Stimulated activated CD4-positive, alpha-beta T cell treated with anti-CD3 and anti-CD28 coated beads, Interleukin-12 subunit alpha, Interleukin-12 subunit beta, amount 100 ng/mL, for 48 hours (primary cell): ENCODE measurements at places on chromosomes 1 and 21.

GRCh38 chr1:155850345-155850744, 6.7 kb downstream of the GON4L start:
- DNase-seq, result no peak

- no peak for DNase-seq
Measured at GRCh38 chr1:1561801-1562470, 12.7 kb downstream of the SSU72 start.

GRCh38 chr1:160116283-160117147, 956 bp downstream of the ATP1A2 start:
- no peak for DNase-seq

GRCh38 chr1:89286549-89287180, 14.0 kb upstream of the GBP5 start:
- DNase-seq, result no peak

DNA sequence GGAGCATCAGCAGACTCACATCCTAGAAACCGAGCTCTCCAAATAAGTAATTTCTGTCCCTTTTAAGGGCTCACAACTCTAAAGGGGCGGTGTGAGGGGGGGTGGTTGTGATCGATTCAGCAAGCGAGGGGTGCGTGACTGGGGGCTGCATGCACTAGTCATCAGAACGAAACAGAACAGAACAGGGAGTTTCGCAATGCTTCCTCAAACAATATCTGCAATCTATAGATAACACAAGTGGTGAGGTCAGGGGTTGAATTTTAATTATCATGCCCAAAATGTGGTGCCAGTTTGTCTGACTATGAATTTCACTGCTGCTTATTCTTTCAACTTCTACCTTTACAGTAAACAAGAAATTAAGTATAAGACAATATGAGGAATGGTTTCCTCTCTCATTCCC, 1003.0 kb upstream of the NCAM2 start:
- DNase-seq, result no peak

DNA sequence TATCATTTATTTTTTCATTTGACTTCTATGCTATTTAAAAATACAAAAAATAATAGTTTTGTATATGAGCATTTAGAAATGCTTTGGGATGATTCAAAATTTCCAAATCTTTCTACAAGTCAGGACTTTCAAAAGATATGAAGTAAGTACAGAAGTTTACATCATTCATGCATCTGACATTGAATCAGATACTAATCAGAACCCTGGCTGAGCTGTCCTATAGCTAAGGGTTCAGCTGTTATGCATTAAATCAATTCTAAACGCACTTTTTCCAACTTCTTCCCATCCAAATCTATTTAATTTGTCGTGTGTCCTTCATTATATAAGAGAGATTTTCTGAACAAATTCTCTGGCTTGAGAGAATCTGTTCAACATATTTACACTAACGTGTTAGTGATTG, 779.4 kb downstream of the LTN1 start:
- DNase-seq, result no peak

DNA sequence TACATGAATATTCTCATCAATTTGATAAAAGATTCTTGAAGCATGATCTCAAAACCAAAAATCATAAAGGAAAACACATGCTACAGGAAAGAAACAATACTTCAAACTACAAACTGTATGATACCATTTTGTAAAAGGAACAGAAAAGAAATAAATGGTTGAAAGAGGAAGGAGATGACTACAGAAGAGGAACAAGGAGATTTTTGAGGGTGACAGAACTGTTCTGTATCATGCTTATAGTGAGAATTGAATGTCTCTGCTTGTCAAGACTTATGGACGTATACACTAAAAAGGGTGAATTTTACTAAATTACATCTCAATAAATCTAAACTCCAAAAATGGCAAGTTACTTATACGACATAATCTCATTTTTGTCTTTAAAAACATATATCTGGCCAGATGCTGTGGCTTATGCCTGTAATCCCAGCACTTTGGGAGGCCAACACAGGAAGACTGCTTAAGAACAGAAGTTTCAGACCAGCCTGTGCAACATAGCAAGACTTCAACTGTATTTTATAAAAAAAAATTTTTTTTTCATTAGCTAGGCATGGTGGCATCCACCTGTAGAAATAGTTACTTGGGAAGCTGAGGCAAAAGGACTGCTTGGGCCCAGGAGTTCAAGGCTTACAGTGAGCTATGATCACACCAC, 125.4 kb downstream of the EIF4G3 start:
- no peak for DNase-seq

GRCh38 chr1:226792368-226792767, 53.3 kb upstream of the ITPKB start:
- no peak for DNase-seq

DNA sequence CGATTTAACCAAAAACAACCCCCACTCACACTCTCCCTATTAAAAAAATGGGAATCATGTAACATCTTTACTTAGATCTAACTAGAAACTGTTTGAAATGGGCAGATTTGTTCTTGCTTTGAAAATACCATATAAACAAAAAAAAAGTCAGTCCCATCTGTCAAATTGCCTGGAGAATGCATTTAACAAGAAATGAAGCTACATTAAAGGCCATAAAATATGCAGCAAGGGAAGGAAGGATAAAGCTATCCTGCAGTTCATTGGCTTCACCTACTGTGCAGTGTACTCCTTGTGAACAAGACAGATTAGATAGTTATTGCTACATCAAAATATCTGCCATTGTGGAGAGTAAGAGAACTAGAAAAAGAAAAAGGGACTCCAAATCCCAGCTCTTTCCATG, 160.5 kb downstream of the LRRC7 start:
- DNase-seq, result no peak

DNA sequence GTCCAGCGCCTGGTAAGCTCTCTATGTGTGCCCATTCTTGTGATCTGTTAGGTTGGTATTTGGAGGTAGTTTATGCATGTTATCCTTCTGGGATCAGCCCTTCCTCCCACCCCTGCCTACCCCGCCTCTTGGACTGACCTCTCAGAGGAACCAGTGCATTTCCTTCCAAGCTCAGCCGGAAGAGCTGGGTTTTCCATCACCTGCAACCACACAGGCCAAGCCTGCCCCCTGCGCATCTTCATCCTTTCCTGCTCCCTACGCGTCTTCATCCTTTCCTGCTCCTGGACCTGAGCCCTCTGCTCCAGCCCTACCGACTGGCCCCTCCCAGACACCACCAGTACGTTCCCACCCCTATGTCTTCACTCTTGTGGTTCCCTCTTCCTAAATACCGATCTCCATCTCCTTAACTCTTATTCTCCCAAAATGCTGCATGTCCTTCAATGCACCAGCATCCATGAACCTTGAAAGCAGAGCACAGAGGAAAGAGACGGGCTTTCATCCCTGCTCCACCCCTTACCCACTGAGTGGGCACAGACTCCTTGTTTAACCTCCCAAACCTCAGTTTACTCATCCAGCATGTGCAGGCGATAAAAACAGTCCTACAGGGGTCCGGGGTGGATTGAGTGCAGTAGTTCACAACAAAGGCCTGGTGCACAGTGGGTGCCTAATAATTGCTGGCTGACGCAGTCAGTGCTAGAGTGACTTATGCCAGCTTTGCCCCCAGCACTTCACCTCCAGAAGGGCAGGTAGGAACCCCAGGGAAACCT, 526.3 kb downstream of the MATN1 start:
- no peak for DNase-seq

DNA sequence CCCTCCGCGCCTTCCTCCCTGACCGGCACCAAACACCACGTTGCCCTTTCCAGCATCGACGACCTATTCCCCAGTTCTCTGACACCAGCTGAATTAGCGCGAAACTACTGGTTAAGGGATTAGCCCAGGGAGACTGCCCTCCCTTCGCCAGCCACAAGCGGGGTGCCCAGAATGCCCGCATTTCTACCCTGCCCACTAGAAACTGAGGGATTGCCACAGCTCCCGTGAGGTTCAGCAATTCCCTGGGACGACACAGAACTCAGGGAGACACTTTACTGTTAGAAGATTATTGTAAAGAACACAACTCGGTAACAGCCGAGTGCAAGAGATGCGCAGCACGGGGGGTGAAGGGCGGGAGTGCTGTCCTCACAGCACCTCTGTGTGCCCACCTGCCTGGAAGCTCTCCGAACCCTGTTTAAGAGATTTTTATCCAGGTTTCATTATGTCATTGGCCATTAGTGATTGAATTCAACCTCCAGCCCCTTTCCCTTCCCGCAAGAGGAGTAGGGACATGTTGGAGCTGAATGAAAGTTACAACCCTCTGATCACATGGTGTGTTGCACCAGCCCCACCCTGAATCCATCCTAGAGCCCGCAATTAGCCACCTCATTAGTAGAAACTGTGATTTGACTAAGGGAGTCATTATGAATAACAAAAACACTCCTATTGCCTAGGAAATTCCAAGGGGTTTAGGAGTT, 15.8 kb upstream of the RIPPLY3 start:
- no peak for DNase-seq

- no peak for DNase-seq
Measured at GRCh38 chr1:66371233-66372005, 162.5 kb upstream of the SGIP1 start.

DNA sequence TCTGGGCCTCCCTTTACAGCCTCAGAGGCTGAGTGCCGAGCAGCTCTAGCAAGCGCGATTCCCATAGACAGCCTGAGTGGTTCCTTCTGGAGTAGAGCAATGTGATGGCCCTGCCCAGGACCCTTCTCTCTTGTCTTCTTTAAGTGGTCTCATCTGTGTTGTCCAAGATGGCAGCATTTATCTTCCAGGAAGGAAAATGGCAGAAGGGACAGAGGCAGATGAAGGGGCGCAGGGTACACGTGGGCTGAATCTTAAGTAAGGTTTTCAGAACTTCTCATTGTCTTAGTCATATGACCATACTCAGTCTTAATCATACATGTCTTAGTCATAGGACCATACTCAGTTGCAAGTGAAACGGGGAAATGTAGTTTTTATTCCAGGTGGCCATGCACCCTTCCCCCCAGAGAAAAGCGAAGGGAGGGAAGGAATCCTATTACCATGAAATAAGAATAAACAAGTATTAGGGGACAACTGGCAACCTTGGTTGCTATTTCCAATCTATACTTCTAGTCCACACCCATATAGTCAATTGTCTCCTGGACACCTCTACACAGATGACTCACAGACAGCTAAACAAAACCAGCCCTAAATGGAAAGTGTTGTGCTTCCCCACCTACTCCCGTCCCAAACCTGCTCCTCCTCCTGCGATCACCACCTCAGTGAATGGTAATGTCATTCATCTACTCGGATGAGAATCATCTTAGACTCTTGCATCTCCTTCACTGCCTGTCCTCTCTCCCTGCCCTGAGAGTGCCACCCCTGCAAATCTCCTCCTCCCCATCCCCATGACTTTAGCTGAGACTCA, 13.3 kb downstream of the OVAAL start:
- peak; percentile 54 for DNase-seq

DNA sequence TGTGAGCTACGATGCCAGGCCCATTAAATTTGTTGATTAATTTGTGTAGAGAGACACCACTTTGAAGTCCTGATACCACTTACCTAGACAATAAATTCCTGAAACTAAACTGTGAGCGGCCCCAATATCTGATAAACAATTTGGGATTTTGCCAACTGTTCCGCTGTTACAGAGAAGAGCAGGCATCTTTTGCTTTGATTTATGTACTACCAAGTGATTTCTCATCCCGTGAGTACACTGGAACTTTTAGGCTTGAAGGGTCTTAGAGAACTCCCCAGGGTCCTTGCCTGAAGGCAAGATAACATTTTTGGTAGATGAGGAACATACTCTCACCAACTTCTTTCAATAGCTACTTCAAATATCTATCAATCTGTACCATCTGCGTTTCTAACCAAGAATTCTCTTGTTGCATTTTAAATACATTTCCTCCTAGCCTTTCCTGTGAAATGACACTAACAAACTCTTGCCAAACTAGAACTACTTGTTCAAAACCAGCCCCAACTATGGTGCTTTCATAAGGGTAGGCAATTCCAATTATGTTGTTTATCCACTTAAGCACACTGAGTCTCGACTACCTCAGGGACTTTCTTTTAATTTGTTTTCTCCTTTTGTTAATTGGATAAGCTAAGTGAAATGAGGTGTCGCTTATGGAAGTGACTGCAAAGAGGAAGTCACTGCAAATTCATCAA, 23.2 kb upstream of the SLC30A1 start:
- DNase-seq, result no peak

- DNase-seq, result no peak
Measured at GRCh38 chr1:31505911-31506497, 70.3 kb upstream of the TINAGL1 start.

DNA sequence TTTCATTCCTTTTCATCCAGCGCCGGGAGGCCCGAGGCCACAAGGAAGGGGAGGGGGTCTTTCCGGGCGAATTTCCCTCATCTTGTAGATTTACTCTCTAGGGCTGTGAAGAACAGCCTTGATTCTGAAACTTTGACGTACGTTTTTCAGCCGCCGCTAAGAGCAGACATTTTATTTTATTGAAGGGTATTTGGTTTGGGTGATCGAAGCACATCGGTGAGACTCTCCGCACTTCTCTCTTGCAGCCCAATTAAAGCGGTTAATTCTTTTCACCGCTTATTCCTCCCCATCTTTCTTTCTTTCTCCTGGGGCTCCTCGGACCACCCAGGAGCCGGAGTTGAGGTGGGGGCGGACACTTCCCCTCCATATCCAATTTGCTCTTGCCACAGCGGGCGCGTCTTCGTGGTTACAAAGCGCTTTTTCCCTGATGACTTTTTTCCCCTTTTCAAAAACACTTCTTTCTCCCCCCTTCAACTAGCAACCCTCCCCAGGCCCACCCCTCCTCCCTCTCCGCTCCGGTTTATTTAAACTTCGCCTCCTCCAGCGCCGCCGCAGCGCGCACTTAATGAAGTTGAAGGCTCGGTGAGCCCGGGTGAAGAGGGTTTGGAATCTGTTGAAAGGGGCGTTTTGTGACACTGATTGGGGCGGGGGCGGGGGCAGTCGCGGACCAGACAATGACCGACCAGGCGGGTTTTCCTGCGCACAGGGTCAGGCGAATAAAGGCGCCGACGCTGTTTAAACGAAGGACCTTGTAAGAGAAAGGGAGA, 5.9 kb downstream of the FOXD2 start:
- no peak for DNase-seq

GRCh38 chr1:109447524-109447923, 18.8 kb upstream of the SYPL2 start:
- no peak for DNase-seq

DNA sequence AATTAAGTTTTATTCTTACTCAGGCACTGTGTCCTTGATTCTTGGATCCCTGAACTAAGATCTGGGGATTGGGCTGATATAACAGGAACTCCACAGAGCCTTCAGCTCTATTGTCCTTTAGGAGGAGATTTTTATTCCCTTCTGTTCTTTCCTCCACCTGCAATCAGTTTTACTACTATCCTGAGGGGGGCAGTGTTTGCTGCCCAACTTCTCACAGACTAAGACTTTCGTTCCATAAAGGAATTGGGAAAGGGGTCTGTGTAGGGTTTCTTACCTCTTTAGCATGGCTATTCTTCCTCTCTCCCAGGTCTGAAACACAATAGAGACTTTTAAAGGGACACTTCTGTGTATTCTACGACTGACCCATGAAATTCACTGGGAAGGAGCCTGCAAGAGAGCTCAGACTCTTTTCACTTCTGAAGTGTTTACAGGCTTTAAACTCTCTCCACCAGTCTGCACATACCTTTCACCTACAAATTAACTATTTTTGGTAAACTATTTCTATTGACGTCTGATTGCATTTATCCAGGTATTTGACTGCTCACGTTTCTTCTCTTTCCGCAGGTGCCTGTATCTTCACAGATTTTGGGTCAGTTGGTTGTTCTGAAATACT, 103.3 kb upstream of the DEPDC1 start:
- DNase-seq, result no peak

GRCh38 chr21:32392299-32392879, 423 bp downstream of the URB1 start:
- no peak for DNase-seq

GRCh38 chr1:24435782-24436365, 20.3 kb downstream of the NIPAL3 start:
- no peak for DNase-seq
